ENCODE measurements at places on chromosomes 3 and 15.

DNA sequence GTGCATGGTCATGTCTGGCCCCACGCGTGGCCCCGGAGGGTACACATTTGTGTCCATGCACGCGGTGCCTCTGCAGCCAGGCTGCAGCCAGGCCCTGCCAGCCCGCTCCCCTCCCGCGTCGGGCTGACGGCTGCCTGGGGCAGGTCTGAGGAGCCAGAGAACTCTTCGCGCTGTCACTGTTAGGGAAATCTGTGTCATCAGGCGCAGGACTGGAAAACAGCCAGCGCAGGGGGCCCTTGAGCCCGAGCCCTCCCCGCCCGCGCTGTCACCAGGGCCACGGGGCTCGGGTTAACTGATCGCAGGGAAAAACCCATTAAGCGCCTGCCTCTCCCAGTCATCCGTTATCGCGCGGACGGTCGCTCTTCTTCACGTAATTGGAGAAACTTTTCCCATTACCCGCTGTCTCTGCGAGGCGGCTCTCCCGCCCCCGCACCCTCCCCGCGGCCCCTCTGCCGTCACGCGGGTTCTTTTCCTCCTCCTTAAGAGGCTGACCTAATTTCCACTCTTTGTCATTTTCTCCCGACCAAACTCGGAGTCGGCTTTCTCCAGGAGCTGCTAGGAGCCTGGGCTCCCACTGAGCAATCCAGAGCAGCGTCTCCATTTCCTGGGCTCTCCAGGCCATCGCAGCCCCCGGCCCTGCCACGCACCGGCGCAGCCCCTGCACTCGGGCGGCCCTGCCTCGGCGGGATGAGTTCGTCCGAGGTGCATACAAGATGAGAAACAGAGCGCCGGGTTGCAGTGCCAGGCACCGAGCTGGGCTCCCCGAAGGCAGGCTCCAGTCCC, 57.5 kb upstream of the PRR23E start:
- DNase-seq: peak; percentile 72

DNA sequence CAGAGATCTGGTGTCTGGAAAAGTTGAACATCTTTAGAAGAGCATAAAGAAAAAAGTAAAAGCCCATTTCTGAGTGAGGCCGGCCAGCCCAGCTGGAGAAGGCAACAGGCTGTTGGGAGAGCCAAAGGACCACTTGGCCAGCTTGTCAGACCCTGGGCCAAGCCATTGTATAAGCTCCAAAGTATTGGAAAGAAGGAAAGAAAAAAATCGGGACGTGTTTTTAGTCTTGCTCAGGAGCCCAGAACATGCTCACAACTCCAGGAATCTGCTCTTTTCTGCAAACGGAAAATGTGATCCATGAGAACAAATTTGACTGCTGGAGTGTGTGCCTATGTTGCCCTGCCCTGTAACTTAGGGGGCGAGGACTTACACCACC, 10.4 kb upstream of the CLPX start:
- no peak for DNase-seq

DNA sequence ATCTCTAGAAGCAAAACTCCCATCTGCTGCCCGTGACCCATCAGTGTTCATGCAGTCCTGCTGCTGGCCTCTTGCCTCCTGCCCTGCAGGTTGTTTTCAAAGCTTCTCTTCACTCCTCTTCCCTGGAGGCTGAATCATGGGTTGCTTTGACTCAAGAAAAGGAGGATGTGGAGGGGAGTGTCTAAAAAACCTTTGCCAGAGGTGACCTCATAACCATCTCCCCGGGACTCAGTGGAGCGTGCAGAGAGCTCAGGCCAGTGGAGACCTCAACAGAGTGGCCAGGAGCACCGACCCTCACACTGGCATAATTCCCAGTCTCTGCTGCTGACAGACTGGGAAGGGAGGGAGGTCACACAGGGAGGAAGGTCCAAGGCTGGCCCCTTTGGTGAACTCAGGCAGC, 60.9 kb upstream of the ITGA11 start:
- no peak for DNase-seq

- DNase-seq: no peak
Measured at GRCh38 chr15:31329640-31330010, 3.0 kb downstream of the KLF13 start.

DNA sequence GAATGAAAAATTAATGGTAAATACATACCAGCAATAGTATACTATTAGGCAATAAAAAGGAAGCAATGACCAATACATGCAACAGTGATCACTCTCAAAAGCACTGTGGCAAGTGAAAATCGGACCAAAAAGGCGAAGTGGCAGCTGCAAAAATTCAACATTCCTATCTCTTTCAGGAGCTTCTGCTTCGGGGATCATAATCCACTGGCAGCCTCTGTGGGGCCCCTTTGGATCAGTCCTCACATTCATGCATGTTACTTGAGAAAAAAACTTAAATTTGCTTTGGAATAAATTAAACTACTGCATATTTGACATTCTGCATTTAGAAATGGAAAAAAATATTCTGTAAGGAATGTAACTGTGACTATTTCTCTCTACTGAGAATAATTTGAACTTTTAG, 425.6 kb downstream of the NR2F2 start:
- DNase-seq: no peak

DNA sequence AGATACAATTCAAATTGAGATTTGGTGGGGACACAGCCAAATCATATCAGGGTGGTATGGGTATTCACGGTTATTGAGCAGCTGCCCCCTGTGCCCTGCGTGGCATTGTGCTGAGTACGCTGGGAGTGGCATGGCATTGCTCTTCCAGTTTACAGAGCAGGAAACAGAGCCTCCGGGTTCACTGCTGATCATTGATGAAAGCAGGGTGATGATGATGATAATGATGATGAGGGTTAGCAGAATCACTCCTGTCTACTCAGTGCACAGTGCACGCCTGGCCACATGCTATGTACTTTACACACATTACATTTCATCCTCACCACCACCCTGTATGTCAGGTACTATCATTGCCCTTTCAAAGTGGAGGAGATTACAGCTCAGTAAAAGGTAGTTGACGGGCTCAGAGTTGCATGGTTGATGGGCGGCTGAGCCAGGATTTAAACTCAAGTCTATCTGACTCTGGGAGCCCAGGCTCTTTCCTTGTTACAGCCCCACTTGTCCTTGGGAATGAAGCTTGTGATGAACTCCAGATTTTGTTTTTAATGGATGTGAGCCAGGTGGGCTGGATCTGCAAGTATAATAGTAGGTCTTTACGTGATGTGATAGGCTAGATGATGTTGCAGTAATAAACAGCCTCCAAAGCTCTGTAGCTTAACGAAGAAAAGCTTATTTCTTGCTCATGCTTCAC, 87.6 kb upstream of the MYZAP start:
- DNase-seq: no peak

DNA sequence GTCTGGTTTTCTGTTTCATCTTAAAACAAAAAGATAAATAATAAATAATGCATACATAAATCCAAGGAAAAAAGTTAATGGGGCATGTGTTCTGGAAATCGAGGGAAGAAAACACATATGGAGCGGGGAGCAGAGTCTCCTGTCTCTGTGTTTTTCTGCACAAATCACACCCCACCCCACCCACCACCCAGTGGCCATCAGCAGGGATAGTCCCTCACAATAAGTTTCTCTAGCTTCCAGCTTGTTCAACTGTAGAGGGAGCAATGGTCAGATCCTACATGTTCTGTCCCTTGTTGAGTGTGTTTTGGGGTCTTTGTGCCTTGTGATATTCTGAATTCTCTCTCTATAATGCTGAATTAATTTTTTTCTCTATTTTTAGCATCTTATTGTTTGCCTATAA, 26.8 kb upstream of the CHRNA7 start:
- no peak for DNase-seq

DNA sequence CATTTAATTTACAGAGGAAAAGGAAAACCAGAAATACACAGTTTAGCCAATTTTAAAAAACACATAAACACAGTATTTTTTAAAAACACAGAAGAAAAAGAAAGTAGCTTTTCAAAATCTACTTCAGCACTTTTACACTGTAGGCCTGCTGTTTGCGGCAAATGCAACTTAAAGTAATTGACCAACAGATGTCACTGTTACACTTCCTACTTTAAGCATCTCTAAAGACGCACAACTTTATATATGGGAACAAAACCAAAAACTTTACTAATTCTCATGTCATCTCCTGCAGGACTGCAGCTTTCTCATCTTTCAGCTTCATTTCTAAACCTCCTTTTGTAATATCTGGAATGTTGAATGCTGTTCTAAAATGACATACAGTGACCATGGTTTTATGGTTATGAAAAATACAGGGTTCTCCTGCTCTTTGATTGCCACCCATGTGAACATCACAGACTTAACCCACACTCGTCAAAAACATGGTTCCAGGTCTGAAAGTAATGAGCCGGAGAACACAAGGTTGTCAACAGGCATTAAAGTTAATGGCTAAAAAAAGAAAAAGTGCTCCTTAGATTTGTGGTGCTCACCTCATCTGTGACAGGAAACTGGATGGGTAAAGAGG, 107.9 kb downstream of the FMN1 start:
- no peak for DNase-seq

Data from coronary artery (tissue), 2 donors.